NCI-H226 (cell line): ENCODE measurements at places on chromosomes 12 and 14.

DNA sequence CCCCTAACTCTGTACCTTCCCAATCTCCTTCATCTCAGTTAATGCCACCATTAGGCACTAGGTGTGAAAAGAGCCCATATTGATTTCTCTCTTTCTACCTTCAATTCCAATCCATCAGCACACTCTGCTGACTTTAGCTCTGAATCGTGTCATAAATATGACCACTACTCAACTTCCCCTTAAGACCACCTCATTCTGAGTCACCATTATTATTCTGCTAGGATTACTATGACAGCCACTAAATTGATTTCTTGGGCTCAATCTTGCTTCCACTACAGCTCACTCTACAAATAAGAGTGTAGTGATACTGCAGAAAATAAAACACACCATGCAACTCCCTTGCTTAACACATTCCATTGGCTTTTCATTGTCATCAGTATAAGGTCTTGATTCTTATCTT, 1449.0 kb upstream of the FLRT2 start:
- DNase-seq = no peak

GRCh38 chr14:61042220-61042619, 61.2 kb downstream of the SLC38A6 start:
- DNase-seq = no peak

GRCh38 chr14:67856827-67857226, 37.2 kb downstream of the RAD51B start:
- no peak for DNase-seq

- no peak for DNase-seq
Measured at GRCh38 chr14:105926373-105927095, 400.2 kb downstream of the TMEM121 start.

- peak; percentile 60 for DNase-seq
Measured at GRCh38 chr12:48924617-48925303, 532 bp downstream of the FKBP11 start.

DNA sequence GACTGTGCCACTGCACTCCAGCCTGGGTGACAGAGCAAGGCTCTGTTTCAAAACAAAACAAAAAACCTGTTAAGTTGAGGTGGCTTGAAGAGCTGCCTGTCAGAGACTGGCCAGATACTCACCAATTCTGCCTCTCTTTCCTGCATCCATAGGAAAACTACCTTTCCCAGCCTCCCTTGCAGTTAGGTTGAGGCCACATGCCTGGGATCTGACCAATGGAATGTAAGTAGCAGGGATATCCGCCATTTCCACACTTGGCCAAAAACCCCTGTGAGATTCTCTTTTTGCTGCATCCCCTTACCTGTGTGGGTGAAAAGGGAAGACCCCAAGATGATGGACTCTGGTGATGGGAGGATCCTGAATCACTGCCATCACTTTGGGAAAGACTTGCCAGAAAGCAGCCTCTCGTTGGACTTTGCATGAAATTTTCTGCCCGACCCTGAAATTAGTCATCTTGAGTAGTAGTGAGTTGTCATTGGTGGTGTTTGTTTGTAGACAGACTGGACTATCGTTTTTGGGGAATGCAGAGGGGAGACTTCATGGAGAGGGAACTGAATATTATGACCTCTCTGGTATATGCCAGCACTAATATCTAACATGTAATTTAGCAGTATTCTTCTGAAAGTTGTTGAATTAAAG, 14.0 kb downstream of the GPR68 start:
- no peak for DNase-seq

GRCh38 chr12:54197010-54197409, 8.2 kb upstream of the SMUG1 start:
- DNase-seq = no peak

GRCh38 chr12:128942960-128943477, 89.7 kb downstream of the GLT1D1 start:
- DNase-seq = no peak

DNA sequence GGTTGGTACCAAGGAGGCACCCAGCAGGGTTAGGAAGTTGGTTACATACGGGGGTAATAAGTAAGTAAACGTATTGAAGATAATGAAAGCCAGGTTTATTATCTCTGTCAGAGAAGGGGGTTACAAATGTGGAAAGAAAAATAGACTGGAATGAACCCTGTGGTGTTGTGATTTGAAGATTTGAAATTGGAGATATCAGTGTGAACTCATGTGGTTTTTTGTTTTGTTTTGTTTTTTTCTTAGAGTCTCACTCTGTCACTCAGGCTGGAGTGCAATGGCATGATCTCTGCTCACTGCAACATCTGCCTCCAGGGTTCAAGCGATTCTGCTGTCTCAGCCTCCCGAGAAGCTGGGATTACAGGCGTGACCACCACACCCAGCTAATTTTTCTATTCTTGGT, 14.1 kb upstream of the SLC25A3 start:
- DNase-seq = no peak

- DNase-seq = no peak
Measured at GRCh38 chr12:96879301-96879700, 27.8 kb upstream of the NEDD1 start.

DNA sequence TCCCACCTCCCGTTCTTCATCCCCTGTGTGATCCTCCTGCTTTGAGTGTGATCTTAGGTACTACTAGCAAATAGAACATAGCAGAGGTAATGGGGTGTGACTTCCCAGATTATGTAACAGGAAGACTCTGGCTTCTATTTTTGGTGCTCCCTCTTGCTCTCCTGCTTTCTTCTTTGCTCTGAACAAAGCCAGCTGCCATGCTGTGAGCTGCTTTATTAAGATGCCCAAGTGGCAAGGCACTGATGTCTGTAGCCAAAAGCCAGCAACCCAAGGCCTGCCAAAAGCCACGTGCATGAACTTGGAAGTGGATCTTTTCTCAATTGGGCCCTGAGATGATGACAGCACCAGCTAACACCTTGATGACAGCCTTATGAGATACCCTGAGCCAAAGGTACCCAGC, 5.8 kb upstream of the MFAP5 start:
- DNase-seq = no peak

DNA sequence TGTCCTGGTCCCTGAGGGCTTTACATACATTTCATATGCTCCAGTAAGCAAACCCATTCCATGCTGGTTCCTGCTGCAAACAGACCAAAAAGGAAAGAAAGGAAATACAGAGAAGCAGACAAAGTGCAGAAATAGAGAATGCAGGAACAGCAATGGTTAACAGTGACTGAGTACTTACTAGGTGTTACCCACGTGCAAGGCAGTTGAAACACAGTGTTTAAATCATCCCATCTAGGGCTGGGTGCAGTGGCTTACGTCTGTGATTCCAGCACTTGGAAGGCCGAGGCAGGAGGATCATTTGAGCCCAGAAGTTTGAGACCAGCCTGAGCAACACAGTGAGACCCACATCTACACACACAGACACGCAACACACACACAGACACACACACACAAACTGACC, 21.2 kb upstream of the NINJ2 start:
- no peak for DNase-seq

DNA sequence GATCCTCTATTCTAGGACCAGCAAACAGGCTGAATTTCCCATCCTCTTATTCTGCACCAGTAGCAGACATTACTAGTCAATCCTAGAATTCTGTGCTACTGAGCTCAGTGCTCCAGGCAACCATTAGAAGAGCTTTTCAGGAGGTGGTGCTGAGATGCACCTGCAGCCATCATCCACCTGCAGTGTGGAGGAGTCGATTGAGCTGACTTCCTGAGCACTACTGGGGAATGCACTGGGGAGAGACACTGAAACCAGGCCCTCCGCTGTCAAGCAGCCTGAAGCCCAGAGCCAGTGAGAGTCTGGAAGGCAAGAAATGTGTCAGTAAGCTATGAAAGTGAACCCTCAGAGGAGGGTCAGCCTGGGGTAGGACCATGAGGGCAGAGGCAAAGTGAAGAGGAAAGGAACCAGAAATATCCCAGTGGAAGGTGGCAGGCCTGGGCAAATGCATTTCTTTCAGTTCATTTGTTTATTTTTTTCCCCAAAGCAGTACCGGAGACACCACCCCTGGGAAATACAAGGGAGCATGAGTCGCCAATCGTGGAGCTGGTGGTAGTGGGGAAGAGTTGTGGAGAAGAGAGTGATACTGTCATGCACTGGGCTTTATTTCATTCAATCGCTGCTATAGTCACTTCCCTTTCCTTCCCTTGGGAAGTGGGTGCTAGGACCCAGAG, 23.0 kb upstream of the SERPINA4 start:
- no peak for DNase-seq

DNA sequence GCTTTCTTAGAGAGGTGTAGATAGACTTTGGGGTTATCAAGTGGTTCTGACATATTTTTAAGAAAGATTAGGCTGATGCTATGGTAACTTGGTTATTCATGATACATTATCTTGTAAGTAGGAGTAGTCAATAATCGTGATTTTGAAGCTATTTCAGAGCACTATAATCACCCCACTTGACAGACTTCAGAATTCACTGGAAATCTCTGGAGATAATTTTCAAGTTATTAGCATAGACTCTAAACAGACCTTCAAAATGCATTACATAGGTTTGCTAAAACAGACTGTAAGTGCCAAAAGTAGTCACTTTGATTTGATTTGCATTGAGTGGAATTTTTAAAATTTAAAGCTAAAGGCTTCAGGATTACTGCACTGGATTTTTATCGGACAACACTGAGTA, 74.3 kb downstream of the ERGIC2 start:
- no peak for DNase-seq

GRCh38 chr12:107590413-107590812, 95.2 kb upstream of the PWP1 start:
- DNase-seq = no peak

DNA sequence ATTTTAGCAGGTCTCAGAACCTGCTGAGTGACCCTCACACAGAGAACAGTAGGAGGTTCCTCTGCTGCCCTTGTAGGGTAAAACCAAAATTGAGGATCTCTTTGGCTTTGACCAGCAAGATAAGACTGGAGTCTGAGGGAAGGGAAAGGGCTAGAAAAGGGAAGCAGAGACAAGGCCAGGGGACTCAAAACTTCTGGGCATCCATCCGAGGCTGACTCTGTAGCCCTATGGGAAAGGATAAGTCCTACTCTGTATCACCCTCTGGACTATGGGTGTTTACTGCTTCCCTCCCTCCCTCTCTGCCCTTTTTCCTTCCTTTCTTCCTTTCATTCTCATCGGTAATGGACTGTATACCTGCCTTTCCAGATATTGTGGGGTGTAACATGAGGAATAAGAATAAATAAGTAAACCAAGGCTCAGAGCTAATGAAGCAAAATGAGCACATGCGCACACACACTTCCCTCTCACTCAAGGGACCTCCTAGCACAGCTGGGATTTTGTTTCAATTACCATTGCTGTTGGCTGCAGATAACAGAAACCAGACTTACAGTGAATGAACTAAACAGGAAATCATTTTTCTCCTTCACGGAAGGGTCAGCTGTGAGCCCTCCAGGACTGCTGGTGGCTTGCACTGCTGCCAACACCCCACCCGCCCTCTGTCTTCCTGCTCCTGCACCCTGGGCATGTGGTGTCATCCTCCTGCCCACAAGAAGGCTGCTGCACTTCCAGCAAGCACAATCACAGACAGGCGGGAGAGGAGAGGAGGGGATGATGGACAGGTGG, 404.4 kb upstream of the CCDC196 start:
- DNase-seq = no peak
